Naive thymus-derived CD4-positive, alpha-beta T cell (primary cell): ENCODE measurements at places on chromosomes 4 and X.

- no peak overlapping the region for H3K4me3 ChIP-seq
- no peak for DNase-seq
- no peak overlapping the region for H3K27ac ChIP-seq
- no peaks in the 10 kb centered on the region for H3K4me1 ChIP-seq
Observed at GRCh38 chr4:55661398-55662056, 25.4 kb upstream of the NMU start.

DNA sequence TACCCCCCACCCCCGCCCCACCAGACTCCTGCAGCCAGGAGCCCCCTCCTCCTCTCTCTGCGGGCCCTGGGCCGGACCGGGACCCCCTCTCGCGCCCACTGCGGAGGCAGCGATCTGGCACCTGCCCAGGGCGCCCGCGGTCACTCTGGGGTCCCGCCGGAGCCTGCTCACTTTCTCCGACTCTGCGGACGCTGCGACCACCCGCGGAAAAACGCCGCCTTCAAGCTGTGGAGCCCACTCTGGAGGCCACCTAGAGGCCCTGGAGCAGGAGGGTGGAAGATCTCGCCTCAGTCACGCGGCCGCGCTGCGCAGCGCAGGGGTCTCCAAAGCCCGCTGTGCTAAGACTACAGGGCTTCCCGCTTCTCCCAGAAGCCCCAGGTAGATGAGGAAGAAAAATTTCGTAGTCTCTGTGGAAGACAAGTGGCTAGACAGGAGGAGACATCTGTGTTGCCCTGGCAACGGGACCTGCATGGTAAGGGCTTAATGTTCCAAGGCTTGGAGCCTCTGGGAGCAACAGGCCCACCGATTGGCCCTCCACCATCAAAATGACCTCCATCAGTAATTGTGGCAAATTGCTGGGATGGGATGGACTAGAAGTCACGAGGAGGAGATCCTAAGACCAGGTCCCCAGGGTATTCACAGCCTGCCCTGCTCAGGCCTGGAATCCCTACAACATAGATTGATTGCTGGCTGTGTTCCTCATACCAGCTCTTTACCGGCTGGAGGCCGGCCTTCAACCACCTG is at the start of gene PNMA6F:
PNMA6F (minus strand) TSS at position 387 of the 744 bp plus-strand sequence. CDS start 1,093 bp downstream, outside the sequence.
- DNase-seq: no peak
- no peaks in the 10 kb centered on the region for H3K36me3 ChIP-seq
- no peak within 1 kb of the TSS for H3K4me3 ChIP-seq
- no peaks in the 10 kb centered on the region for H3K4me1 ChIP-seq

- no peaks in the 10 kb centered on the region for H3K27me3 ChIP-seq
- no peak for DNase-seq
- no peaks in the 10 kb centered on the region for H3K36me3 ChIP-seq
Observed at GRCh38 chr4:79875344-79875899, 197.6 kb downstream of the ANTXR2 start.

- no peak for DNase-seq
- H3K4me3 ChIP-seq: no peak overlapping the region
- H3K36me3 ChIP-seq: no peaks in the 10 kb centered on the region
- H3K27ac ChIP-seq: no peak overlapping the region
- H3K4me1 ChIP-seq: no peaks in the 10 kb centered on the region
- H3K27me3 ChIP-seq: no peaks in the 10 kb centered on the region
Observed at GRCh38 chrX:85994797-85995196, 52.6 kb downstream of the CHM start.

GRCh38 chr4:1050486-1051213 is 39.2 kb downstream of the FGFRL1 start:
- DNase-seq: no peak
- no peaks in the 10 kb centered on the region for H3K36me3 ChIP-seq
- H3K4me3 ChIP-seq: no peak overlapping the region
- H3K27ac ChIP-seq: no peak overlapping the region
- H3K27me3 ChIP-seq: no peaks in the 10 kb centered on the region
- peaks cover 5% of the 10 kb centered on the region for H3K4me1 ChIP-seq

DNA sequence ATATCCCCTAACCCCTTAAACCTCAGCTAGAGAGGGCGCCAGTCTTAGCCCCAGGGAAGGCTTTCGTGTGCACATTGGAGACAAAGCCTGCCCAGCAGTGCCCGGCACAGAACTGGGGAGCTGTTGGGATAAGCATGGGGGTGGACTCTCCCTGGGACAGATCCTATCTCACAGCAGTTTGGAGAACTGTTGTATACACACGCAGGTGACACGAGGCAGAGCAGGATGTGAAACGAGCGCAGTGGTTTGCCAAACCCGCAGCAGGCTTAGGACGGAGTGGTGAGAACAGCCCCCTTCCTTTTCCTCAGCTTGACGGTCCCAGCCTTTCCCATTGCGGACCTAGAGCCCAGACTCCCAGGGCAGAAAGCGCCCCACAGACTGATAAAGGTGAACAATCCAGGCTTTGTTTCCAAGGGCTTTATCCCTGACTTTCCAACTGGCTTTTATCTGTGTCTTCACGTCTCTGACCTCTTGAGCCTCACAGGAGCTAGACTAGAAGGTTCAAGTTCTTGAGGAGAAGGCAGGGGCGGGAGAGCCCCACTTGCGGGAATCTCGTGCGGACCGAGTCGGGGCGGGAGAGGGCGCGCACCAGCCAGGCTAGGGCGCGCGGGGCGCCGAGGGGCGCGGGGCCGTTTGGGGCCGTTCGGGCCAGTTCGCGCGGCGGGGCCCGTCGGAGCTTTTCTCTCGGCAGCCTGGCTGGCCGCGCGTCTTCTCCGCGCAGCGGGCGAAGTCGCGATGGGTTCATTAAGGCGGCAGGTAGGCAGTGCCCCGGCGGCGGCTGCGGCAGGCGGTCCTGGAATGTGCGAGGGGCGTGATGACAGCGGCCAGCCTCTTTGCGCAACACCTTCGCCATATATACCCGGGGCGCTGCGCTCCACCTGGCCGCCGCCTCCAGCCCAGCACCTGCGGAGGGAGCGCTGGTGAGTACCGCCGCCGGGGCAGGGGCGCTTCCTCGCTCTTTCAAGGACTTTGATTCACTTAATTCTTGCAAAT is at the start of gene SLC34A2:
SLC34A2 (plus strand) TSS at position 881 of the 993 bp plus-strand sequence. CDS start 6,650 bp downstream, outside the sequence.
- no peak within 1 kb of the TSS for H3K27ac ChIP-seq
- no peaks in the 10 kb centered on the region for H3K36me3 ChIP-seq
- no peaks in the 10 kb centered on the region for H3K27me3 ChIP-seq
- no peak for DNase-seq

GRCh38 chrX:41828826-41829225 is 94.5 kb downstream of the CASK start:
- H3K27ac ChIP-seq: no peak overlapping the region
- no peaks in the 10 kb centered on the region for H3K4me1 ChIP-seq
- no peaks in the 10 kb centered on the region for H3K27me3 ChIP-seq

GRCh38 chr4:80732010-80732409 is 298.5 kb upstream of the BMP3 start:
- no peaks in the 10 kb centered on the region for H3K36me3 ChIP-seq
- H3K27me3 ChIP-seq: no peaks in the 10 kb centered on the region
- H3K4me1 ChIP-seq: no peaks in the 10 kb centered on the region
- H3K4me3 ChIP-seq: no peak overlapping the region
- no peak for DNase-seq
- H3K27ac ChIP-seq: no peak overlapping the region

DNA sequence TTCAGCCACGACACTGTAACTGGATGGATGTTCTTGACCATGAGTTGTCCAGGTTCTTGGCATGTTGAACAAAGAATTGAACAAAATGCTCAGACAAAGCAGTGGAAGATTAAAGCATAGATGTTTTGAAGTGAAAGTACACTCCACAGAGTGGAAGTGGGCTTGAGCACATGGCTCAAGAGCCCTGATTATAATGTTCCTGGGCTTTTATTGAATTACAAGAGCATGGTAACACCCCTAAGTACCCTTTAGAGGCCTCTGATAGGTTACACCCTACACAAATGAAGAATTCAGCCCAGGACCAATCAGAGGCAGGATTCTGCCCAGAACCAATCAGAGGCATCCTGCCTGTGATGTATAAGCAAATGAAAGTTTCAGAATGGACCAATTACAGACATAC is 33.5 kb downstream of the SLC10A6 start:
- H3K4me1 ChIP-seq: no peaks in the 10 kb centered on the region
- no peak for DNase-seq
- no peak overlapping the region for H3K4me3 ChIP-seq

- no peak for DNase-seq
- H3K4me3 ChIP-seq: peak overlapping the region; percentile 77
- peak overlapping the region; percentile 96 for H3K27ac ChIP-seq
- H3K36me3 ChIP-seq: peaks cover 15% of the 10 kb centered on the region
Observed at GRCh38 chr4:17577665-17578481, 875 bp downstream of the LAP3 start.

- no peaks in the 10 kb centered on the region for H3K36me3 ChIP-seq
- no peaks in the 10 kb centered on the region for H3K27me3 ChIP-seq
- no peak overlapping the region for H3K4me3 ChIP-seq
- no peak overlapping the region for H3K27ac ChIP-seq
- no peak for DNase-seq
Observed at GRCh38 chr4:133151691-133152329, 2.7 kb downstream of the PCDH10 start.

DNA sequence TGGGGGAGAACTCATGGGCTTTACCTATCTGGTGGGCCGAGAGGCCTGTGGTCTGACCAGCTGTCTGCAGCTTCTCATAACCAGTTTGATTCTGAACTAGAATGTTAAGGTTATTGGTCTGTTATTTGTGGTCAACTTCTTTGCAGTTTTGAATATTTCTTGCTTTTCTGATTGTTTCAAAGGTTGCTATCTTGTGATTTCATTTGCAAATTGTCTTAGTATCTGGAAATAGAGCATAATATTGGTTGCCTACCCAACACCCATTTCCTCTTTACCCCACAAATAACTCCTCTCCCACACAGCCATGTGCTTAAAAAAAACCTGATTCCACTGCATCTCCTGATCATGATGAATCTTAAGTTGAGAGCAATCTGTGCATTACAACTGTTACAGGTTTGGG is 39.1 kb upstream of the BMP2K start:
- no peak for DNase-seq
- no peaks in the 10 kb centered on the region for H3K36me3 ChIP-seq
- no peaks in the 10 kb centered on the region for H3K27me3 ChIP-seq
- no peak overlapping the region for H3K4me3 ChIP-seq
